Breast epithelium (tissue), 4 donors: ENCODE measurements at places on chromosomes 7 and 10.
A peak's percentile ranks its signal among the peaks of the same experiment; 100 is the strongest.

DNA sequence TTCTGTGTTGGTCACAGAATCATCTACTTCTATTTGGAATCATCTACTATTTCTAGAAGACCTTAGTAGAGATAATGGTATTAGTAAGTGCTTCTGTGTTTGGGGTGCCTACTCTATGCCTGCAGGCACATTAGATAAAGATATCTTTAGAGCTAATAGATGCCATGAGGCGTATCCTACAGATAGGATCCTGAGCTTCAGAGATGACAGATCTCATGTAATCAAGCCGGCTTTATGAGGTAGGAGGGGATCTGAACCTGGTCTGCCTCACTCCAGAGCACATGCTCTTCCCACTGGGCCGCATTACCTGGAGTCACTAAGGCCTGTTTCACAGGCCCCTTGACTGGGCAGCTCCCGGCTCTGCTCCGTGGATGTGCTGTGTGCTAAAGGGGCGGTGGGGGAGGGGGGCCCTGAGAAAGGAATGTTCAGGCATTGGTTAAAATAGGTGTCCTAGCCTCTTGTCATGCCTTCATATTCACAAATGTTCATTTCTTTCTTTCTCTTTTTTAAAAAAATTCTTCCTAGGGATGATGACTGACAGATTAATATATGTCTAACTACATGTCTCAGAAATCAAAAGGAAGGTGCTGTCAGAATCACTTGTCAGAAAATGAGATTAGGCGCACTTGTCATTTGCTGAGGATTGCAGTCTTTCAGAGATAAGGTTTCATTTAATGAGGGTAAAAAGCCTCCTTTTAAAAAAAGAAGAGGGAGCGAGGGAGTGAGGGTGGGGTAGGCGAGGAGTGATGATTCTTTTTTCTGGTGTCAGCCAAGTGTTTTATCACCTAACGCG lies 458.0 kb upstream of the GALNT17 start:
- no peak for DNase-seq

GRCh38 chr7:143387156-143387975 lies 6.2 kb downstream of the ZYX start:
- DNase-seq: no peak

GRCh38 chr7:103432712-103433111 lies 13.3 kb downstream of the SLC26A5 start:
- no peak for DNase-seq

DNA sequence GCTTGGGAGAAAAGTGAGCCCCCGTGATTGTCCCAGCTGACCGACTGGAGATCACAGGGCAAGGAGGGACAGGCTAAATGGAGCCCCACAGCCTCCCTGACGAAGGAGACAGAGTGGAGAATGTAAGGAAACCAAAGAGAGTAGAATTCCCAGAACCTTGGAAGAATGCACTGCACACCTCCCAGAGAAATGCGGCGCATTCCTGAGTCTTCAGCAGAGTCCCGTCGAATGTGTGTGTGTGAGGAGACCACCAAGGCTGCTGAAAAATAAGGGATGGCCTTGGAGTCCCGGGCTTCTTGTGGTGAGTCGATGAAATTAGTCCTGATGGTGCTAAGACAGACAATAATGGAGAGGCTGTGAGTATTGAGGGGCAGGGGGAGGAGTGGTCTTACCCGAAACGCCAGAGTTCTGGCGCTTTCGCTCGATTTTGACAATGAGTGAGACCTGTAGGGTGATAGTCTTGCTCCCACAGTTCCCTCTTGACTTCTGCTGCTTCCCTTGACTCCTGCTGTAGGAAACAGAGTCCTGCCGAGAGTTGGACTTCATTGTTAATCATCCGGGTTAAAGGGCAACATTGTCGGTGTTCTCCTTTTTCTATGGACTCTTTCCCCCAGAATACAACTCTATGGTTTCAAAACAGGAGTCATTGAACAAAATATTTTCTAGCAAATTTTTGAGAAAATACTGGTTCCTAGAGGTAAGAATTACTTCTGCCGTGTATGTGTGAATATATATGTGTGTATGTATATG lies 103.2 kb downstream of the CNNM2 start:
- DNase-seq: no peak

GRCh38 chr10:118241229-118242137 lies 100.6 kb downstream of the FAM204A start:
- DNase-seq: peak; percentile 66

- no peak for DNase-seq
Observed at GRCh38 chr10:70477661-70478162, 855 bp upstream of the PALD1 start.

GRCh38 chr10:120105001-120105400 lies 212.5 kb downstream of the SEC23IP start:
- no peak for DNase-seq

DNA sequence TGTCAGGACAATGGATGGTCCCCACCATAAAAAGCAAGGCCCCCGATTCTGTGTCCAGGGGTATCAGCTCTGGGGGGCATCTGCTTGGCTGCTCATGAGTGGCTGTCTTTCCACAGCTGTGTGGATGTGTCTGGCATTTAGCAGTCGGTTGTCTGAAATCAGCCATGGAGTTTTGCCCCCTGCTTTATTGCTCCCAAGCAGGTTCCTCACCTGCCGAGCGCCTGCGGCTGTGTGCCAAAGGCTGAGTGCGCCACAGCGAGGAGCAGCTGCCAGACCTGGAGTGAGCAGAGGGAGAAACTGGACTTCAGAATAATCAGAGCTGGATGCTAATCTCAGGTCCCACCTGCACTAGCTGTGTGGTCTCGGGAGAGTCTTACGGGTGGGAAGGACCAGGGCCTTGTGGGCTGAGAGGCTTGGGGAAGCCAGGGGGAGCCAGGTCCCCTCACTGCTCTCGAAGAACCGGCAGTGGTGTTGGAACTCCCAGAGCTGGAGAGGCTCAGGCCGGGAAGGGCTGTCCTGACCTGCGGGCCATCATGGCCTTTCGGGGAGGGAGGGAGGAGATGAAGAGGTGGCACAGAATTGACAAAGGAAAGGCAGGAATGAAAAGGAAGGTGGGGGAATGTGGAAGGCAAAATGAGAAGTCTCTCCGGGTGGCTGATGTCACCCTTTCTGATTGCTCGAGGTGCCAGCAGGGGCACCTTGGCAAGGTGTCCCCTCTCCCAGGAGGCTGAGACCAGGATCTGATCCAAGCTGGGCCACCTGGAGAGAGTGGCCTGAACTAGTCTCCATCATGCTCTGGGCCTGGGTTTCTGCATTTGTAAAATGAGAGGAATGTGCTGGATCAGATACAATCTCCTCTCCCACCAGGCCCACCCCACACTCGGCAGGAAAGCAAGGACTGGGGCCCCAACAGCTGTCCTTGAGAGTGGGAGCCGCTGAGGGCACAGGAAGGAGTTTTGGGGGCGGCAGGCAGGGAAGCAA lies 30.2 kb upstream of the LEP start:
- DNase-seq: no peak

DNA sequence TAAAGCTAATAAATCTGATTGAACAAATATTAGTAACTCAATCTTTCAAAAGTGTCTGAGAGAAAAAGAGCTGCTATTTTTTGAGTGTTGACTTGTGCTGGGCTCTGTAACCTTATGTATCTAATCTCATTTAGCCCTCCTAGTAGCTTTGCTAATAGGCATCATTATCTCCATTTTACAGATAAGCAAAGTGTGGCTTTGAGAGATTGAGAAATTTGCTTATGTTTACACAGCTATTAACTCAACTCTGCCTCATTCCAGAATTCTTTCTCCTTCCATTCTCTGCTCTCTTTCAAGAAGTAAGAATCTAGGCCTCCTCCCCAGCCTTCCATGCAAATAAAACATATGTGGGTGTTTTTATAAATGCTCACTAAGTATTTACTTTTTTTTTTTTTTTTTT lies 137.8 kb downstream of the GATA3 start:
- DNase-seq: no peak

DNA sequence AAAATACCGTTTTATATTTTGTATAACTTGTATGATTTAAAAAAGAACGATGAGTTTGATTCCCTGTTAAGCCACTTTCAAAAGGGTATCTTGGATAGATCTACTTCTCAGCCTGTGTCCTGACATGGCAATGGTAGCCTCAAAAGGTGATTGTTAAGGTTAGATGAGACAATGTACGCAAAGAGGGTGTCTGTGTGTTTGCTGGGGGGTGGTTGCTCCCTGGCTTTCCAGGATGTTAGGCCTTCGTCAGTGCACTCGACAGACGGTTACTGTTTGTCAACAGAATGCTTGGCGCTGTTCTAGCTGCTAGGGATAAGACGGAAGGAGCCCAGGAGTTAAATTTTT lies 90.3 kb downstream of the NEURL1 start:
- no peak for DNase-seq

DNA sequence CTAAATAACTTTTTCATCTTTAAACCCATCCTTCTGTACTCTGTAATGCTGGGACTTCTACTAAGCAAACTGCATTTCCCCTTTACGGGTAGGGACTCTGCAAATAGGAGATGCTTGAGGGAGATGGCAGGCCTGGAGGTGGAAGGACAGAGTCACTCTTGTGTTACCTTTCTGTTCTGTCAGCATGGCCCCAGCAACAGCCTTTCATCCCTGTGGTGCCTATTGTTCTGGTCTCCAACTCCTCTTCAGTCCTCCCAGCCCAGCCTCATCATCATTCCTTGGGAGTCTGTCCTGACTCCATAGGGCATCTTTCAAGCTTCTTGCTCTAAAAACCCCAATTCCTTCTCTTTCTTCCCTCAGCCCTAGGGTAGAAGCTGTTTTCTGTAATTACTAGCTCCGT lies 230.0 kb downstream of the SNX13 start:
- no peak for DNase-seq

DNA sequence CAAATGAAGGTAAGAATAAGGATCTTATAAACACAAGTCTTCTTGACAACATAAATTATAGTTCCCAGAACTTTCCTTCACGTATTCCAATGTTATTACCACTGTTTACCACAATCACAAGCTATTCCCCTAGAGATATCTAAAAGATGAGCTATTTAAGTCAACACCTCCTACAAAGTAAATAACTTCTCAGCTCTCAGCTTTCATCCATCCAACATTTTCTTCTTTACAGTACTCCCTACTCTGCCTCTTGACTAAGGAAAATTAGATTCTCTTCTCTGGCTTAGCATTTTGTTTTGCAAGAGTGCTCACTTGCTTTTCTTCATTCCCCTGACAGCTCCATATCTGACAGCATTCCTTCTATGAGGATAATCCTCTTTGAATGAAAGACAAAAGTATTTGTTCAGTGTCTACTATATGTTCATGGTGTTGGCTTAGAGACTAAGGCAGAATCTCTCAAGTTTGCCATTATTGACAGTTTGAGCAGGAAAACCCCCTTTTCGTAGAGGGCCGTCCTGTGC lies 93.0 kb upstream of the IL6 start:
- DNase-seq: no peak
